Activated CD4-positive, alpha-beta T cell treated with anti-CD3 and anti-CD28 coated beads for 36 hours (primary cell): ENCODE measurements at places on chromosomes 4 and X. TPM values are rescaled to one million over a fixed set of nuclear protein-coding genes. Genes with fewer than 3 reads are reported as not detected.

DNA sequence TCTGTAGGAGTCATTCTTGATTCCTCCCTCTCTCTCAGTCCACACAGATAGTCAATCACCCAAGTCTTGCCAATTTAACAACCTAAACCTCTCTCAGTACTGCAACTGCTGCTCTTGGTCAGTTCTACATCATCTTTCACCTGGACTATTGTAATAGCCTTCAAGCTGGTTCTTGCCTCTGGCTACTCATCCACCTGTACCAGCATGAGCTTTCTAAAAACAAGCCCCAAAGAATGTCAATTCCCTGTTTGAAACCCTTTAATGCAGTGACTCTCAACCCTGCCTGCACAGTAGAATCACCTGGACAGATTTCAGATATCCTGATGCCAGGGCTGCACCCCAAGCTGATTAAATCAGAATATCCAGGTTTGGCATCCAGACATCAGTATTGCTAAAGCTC, 48.3 kb downstream of the VGLL1 start:
- DNase-seq: no peak

DNA sequence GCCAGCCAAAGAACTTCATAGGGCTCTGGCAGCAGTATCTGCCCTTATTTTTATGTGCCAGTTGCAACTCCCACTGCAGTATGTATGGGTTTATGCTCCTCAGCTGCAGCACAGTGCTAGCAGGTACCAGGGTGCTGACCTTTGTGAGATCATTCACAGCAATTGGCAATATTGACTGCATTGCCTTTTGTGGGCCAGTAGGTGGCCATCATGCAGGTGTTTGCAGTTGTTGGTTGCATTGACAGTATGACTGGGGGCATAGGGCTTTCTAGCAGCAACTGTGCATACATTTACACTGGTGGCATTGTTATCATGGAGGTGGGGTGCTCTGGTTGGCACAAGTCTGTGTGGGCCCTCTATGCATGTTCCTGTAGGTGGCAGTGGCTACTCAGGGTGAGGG, 42.5 kb downstream of the FAAH2 start:
- no peak for DNase-seq

- DNase-seq: no peak
Measured at GRCh38 chr4:165630671-165631070, 242.4 kb upstream of the TLL1 start.

TCP11X2 gene
- total RNA-seq: not detected

MBNL3 gene
- 19.3 TPM for total RNA-seq

PLK4 gene
- total RNA-seq: 52.3 TPM
